ENCODE measurements at places on chromosomes 13 and 19.

DNA sequence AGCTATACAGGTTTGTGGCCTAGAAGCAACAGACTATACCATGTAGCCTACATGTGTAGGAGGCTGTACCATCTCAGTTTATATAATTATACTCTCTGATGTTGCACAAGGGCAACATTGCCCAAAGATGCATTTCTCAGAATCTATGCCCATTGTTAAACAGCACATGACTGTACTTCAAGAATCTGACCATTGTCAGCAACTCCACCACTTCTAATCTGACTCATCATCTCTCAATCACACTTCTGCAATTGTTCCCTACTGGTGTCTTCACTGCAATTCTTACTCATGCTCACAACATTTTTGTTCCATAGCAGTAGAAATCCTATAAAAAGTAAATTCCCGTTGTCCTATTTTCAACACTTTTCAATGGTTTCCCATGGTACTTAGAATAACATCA lies 63.9 kb upstream of the ATXN8OS start:
- no peak for DNase-seq

- DNase-seq, result no peak
These were observed 24.6 kb downstream of the MPHOSPH8 start for GRCh38 chr13:19657872-19658591.

GRCh38 chr13:113586661-113587479 lies 2.3 kb downstream of the TFDP1 start:
- no peak for DNase-seq

DNA sequence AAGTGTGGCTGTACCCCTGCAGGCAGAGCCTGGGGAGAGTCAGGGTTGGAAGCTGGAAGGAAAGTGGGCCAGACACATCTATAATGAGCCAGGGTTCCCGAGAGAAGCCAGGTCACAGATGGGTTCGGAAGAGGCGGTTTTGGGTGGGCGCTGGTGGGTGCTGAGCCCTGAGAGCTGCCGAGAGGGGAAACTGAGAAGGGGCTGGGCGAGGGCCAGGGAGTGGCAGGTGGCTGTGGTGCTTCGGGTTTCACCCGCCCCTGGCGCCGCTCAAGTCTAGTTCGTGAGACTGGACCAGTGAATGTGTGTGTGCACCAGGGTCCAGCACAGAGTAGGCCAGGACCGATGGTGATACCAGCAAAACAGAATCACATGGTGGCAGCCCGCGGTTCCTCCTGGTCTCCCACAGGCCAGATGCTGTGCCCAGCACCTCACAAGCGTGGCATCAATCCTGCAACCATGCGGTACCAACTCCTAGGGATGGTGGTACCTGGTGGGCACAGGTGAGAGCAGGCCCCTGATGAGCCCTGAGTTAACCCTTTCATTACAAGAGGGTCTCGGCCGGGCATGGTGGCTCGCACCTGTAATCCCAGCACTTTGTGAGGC lies 1.8 kb upstream of the LRRC4B start:
- DNase-seq, result no peak

GRCh38 chr13:51674276-51674675 lies 90.0 kb downstream of the WDFY2 start:
- no peak for DNase-seq

GRCh38 chr13:22214184-22214583 lies 543.3 kb downstream of the FGF9 start:
- DNase-seq, result no peak

DNA sequence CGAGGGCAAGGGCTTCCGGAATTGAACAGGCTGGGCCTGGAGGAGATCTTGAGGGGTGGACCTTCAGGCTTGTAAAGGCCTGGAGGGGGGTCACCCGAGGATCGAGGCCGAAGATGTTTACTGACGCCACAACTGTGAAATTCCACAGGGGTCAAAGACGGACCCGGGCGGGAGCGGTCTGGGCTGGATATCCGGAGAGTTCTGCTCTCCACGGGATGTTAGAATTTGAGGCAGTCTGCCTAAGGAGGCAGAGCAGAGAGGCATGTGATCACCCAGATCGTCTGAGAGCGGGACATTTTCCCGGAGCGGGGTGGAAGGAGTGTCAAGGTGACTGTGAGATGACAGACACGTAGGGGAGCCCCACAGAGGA lies 13.2 kb downstream of the KLHL26 start:
- DNase-seq, result no peak

DNA sequence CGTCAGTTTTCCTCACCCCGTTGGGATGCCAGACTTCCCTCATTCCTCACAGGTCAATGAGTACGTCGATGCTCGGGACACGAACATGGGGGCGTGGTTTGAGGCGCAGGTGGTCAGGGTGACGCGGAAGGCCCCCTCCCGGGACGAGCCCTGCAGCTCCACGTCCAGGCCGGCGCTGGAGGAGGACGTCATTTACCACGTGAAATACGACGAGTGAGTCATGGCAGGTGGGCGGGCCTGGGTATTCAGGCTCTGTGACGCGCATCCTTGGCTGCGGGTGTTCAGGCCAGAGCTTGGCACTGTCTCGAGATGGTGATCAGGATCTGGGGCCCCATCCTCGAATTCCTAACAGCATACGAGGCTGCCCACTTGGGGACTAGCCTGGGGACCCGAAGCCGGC lies 21.4 kb downstream of the UHRF1 start:
- DNase-seq, result no peak

DNA sequence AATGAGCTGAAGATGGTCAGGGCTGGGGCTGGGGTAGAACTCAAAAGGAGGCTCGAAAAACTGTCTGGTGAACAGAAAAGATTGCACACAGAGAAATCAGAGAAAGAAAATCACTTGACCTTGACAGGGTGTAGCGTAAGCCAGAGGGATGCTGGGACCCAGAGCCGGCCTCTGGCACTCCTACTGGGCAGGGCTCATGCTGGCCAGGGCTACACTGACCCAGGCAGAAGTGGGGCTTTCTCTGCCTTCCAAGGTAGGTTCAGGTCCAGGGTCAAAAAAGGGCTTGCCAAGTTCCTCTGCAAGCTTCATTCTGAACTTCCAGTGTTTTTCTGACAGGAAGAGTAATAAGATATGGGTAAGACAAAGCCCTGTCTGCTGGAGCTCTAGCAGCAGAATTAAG lies 56.2 kb downstream of the LATS2 start:
- DNase-seq, result no peak

GRCh38 chr13:39095500-39095899 lies 57.2 kb downstream of the NHLRC3 start:
- DNase-seq, result no peak

- no peak for DNase-seq
These were observed 371.3 kb downstream of the IRS2 start for GRCh38 chr13:109415057-109415456.

GRCh38 chr19:18915639-18916038 lies 3.5 kb downstream of the COPE start:
- no peak for DNase-seq

DNA sequence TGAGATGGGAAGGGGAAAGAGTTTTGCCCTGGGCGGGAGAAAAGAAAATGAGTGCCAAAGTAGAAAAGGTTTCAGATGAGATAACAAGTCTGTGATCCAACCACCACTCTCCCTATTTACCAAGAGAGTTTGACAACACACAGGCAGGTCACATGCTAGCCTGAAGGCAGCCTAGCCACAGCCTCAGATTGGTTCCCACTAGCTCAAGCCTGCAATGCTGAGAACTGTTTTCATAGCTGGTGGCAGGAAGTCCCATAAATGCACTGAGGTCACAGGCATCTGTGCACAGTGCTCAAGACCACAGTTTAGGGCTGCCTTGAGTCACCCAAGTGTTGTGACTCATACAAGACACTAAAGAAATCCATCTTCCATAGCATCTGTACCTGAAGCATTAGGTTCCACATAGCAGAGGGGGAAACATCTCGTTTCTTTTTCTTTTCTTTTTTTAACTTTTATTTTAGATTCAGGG lies 18.5 kb upstream of the POP4 start:
- no peak for DNase-seq

GRCh38 chr13:46172531-46172991 lies 9.4 kb downstream of the LCP1 start:
- DNase-seq, result no peak
